ENCODE measurements at places on chromosomes 6 and 20.

DNA sequence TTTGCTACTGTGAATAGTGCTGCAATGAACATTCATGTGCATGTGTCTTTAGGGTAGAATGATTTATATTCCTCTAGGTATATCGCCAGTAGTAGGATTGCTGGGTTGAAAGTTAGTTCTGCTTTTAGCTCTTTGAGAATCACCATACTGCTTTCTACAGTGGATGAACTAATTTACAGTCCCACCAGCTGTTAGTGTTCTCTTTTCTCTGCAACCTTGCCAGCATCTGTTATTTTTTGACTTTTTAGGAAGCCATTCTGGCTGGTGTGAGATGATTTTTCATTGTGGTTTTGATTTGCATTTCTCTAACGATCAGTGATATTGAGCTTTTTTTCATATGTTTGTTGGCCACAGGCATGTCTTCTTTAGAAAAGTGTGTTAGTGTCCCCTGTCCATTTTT lies 40.0 kb downstream of the PLG start:
- DNase-seq, result no peak

- DNase-seq, result no peak
Measured at GRCh38 chr6:114181664-114182063, 161.2 kb downstream of the HS3ST5 start.

DNA sequence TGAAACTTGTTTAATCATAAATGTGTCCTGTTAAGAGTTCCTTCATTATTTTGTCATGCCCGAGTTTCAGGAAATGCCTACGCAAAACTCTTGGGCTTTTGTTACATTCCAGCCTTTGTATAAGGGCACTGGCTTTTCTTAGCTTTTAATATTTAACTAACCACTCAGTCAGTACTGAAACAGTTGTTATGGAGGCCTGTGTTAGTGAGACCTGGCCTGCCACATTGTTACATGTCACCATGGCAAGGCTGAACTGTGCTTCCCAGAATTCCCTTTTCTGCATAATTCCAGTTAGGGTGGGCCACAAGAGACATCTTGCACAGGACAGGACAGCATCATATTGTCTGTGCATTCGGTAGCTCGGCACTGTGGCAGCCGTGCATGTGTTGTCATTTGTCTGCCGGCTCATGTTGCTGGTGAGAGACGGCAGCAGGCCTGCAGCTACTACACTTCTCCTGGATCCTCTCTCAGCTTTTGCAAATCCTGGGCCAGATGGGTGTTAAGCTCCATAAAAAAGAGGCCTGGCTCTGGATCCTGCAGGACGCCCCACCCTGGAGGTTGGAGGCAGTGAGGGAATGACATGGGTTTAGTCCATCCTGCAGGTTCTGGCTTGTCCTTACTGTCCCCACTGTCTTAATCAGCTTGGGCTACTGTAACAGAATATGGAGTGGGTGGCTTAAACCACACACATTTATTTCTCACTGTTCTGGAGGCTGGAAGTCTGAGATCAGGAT lies 128.8 kb upstream of the DTNBP1 start:
- DNase-seq, result no peak

- no peak for DNase-seq
Measured at GRCh38 chr6:130996635-130997034, 66.4 kb downstream of the EPB41L2 start.

DNA sequence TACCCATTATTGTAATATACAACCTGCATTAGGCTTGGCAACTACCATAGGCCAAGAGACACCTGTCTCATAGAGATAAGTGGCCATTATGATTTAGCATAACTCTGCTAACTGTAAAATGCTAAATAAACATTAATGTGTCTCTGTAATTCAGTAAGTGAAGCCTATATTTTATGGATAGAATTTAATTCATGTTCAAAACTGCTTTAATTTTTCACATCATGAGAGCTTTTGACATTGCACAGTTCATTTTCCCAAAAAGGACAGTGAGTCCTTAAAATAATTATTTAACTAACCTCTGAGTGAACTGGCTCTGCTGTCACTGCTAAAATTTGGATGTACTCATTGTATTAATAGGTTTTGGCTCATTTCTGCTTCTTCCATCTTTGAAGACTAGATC lies 41.4 kb upstream of the TMX4 start:
- DNase-seq, result no peak

GRCh38 chr6:45327956-45328522 lies at the start of gene RUNX2:
TSS of gene RUNX2 (plus strand) at chr6:45328330. CDS start at chr6:45328727, 397 bp downstream.
- no peak for DNase-seq

Data from activated naive CD4-positive, alpha-beta T cell (primary cell).